ENCODE measurements at places on chromosomes 16 and 17. TPM values are rescaled to one million over a fixed set of nuclear protein-coding genes. Genes with fewer than 3 reads are reported as not detected.

Gene MYH2
- 0.65 TPM for total RNA-seq

DNA sequence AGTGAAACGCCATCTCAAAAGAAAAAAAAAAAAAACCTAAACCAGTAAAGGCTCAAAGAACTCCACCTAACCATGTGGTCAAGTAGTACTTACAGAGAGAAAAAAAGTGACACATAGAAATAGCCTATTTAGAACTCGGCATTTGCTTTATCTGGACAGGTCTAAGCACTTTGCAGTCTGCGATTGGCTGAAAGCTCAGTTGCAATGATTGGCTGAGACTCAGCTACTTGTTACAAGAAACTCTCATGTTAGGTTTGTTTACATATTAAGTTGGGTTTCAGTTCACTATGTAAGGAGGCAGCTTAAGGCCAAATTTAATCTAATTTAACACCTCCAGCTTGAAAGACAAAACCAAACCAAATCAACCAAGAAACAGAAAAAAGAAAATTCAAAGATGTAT lies 19.1 kb downstream of the ABCC3 start:
- DNase-seq: no peak
- no peak overlapping the region for H3K27ac ChIP-seq
- H3K27me3 ChIP-seq: no peaks in the 10 kb centered on the region
- H3K36me3 ChIP-seq: no peaks in the 10 kb centered on the region
- H3K4me1 ChIP-seq: no peaks in the 10 kb centered on the region

- peaks cover 20% of the 10 kb centered on the region for H3K36me3 ChIP-seq
- no peaks in the 10 kb centered on the region for H3K27me3 ChIP-seq
- no peak overlapping the region for H3K4me3 ChIP-seq
- DNase-seq: no peak
These were observed 42.5 kb upstream of the AQP8 start for GRCh38 chr16:25174285-25174684.

DNA sequence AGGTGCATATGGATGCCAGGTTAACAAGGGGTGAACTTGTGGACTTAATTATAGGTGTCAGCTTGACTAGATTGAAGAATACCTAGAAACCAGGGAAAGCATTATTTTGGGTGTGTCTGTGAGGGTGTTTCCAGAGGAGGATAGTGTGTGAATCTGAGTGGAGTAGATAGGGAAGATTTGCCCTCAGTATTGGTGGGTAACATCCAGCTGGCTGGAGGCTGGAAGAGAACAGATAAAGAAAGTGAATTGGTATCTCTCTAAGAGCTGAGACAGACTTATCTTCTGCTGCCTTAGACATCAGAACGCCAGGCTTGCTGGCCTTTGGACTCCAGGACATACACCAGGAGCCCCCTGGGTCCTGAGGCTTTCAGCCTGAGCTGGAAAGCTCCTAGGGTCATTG lies 75.2 kb downstream of the CDRT15 start:
- H3K4me3 ChIP-seq: no peak overlapping the region
- DNase-seq: no peak
- H3K27ac ChIP-seq: no peak overlapping the region
- H3K4me1 ChIP-seq: no peaks in the 10 kb centered on the region
- no peaks in the 10 kb centered on the region for H3K36me3 ChIP-seq

Gene KRTAP2-2
- not detected for total RNA-seq

GRCh38 chr17:41686281-41686680 lies 2.4 kb upstream of the EIF1 start:
- peaks cover 15% of the 10 kb centered on the region for H3K4me1 ChIP-seq
- H3K36me3 ChIP-seq: peaks cover 19% of the 10 kb centered on the region
- H3K4me3 ChIP-seq: no peak overlapping the region
- no peak overlapping the region for H3K27ac ChIP-seq
- DNase-seq: no peak
- no peaks in the 10 kb centered on the region for H3K27me3 ChIP-seq

DNA sequence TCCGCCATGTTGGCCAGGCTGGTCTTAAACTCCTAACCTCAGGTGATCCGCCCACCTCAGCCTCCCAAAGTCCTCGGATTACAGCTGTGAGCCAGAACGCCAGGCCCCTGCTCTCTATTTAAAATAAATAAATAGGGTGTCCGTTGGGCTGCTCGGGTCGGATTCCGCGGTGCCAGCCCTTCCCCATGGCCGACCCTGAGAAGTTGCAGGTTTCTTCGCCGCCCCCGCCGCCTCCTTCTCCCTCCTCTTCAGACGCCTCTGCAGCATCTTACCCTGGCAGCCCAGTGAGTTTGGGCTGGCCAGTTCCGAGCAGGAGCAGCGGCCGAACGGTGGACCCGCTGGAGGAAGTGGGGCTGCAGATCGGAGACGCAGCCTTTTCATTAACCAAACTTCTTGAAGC lies 1.7 kb upstream of the LUC7L start:
- no peak overlapping the region for H3K4me3 ChIP-seq
- no peak for DNase-seq
- peaks cover 10% of the 10 kb centered on the region for H3K4me1 ChIP-seq

DNA sequence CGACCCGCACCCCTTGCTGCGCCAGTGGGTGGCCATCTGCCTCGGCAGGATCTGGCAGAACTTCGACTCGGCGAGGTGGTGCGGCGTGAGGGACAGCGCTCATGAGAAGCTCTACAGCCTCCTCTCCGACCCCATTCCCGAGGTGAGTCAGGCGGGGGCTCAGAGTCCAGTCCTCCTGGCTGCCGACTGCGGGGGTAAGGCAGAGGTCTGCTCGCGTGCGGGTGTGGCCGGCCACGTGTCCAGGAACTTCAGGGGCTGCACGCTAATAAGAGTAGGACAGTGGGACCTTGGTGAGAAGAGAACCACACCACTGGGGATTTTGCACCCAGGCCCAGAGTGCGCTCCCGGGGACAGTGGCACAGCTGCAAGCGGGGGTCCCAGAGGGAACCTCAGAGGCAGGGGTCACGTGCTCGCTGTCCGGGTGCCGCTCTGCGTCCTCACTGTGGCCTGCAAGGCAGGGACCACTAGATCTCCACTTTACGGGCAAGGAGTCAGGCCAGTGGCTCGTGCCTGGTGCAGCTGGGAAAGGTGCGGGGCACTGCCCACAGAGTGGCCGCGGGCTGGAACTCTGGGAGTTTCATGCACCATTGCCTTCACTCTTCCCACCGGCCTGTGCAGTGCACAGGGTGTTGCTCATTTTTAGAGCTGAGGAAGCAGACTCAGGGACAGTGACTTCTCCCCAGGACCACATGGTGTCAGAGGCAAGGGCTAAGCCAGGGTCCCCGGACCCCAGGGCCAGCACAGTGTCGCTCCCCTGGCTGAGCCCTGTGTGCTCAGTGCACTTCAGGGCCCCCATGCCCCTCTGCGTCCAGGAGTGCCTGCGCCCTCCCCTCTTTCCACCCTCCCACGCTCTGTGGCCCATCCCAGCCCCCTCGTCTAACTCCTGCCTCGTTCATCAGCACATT lies 107.6 kb upstream of the CHMP6 start:
- no peak overlapping the region for H3K4me3 ChIP-seq
- DNase-seq: no peak
- H3K4me1 ChIP-seq: no peaks in the 10 kb centered on the region
- H3K36me3 ChIP-seq: no peaks in the 10 kb centered on the region
- H3K27me3 ChIP-seq: no peaks in the 10 kb centered on the region
- no peak overlapping the region for H3K27ac ChIP-seq

GRCh38 chr17:42929497-42929844 lies 28.9 kb downstream of the G6PC1 start:
- no peak overlapping the region for H3K4me3 ChIP-seq
- H3K27me3 ChIP-seq: no peaks in the 10 kb centered on the region
- DNase-seq: no peak
- no peaks in the 10 kb centered on the region for H3K36me3 ChIP-seq
- H3K4me1 ChIP-seq: peaks cover 8% of the 10 kb centered on the region

Gene CCDC40
- total RNA-seq: 2.9 TPM

DNA sequence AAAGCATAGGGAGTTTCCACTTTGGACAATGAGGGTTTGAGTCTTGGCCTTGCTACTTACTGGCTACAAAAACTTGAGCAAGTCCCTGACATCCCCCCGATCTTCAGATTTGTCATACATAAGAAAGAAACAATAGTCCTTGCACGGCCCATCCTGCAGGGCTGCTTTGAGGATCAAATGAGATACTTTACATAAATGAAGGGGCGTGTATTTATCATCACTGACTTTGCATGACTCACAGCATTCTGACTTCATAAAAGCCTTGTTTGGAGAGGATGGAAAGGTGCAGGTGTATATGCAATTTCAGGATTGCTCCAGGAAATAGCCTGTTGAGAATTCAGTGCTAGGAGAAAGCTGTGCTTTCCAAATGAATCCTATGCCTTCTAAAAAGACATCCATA lies 465.0 kb upstream of the MAF start:
- H3K27ac ChIP-seq: no peak overlapping the region
- no peak overlapping the region for H3K4me3 ChIP-seq
- DNase-seq: no peak
- no peaks in the 10 kb centered on the region for H3K27me3 ChIP-seq
- H3K36me3 ChIP-seq: no peaks in the 10 kb centered on the region

Gene LPO
- total RNA-seq: not detected

DNA sequence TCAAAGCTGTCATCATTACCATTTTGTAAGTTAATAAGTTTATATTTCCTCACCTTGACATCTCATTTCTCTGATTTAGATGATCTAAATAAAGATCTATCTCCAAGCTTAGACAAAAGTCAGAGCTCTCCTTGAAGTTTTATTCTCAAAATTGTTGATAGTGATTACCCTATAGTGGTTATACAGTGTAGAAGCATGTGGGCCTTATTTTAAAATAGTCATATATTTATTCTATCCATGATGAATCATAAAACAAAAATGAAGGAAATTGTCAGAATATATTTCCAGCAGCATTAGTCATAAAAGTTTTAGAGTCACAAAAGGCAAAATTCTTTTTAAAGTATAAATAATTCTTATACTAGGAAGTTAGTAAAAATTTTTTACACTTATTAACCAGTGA lies 49.0 kb downstream of the RHOT1 start:
- no peaks in the 10 kb centered on the region for H3K27me3 ChIP-seq
- H3K36me3 ChIP-seq: 0 out of 2 replicates have a peak, but pooled peaks cover 11% of the 10 kb centered on the region
- DNase-seq: peak; percentile 73
- peak overlapping the region; percentile 22 for H3K4me3 ChIP-seq
- H3K27ac ChIP-seq: peak overlapping the region; percentile 65

DNA sequence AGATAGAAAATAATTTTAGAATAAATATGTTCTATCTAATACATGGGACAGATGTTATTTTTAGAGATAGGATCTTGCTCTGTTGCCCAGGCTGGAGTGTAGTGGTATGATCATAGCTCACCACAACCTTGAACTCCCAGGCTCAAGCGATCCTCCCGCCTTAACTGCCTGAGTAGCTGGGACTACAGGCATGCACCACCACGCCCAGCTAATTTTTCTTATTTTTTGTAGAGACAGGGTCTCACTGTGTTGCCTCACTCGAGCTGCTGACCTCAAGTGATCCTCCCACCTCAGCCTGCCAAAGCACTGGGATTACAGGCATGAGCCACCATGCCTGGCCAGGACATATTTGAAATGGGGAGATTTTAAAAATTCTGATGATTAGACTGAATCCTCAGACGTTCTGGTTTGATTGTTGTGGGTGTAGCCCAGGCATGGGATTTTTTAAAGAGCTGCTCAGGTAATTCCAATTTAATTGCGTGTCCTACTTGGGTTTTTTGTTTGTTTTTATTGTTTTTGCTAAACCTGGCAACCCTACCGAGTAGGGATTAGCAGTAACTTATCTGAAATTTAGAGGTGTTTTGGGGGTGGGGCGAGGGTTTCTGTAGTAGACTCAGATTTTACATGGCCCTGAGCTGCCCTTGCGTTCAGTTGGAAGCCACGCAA lies 142.9 kb downstream of the RAB11FIP4 start:
- no peaks in the 10 kb centered on the region for H3K36me3 ChIP-seq
- H3K27ac ChIP-seq: peak overlapping the region; percentile 57
- peaks cover 29% of the 10 kb centered on the region for H3K4me1 ChIP-seq
- no peaks in the 10 kb centered on the region for H3K27me3 ChIP-seq

Gene PYY
- not detected for total RNA-seq

DNA sequence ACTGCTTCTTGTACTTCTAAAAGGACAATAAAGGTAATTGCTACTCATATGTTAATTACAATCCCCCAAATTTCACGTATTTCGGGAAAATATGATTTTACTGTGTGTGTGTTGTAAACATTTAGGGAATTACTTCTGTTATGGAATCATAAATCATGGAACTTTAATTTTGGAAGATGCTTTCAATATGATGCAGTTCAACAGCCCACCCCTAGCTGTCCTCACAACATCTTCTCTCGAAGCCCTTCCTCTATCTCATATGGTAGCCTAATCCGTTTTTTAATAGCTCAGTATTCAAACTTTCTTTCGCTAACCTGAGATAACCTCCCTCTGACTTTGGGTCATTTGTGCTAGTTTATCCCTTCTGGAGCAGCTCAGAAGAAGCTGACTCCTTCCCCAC lies 78.4 kb downstream of the ANKFN1 start:
- H3K4me1 ChIP-seq: peaks cover 18% of the 10 kb centered on the region
- H3K4me3 ChIP-seq: no peak overlapping the region
- no peak overlapping the region for H3K27ac ChIP-seq
- H3K27me3 ChIP-seq: no peaks in the 10 kb centered on the region

DNA sequence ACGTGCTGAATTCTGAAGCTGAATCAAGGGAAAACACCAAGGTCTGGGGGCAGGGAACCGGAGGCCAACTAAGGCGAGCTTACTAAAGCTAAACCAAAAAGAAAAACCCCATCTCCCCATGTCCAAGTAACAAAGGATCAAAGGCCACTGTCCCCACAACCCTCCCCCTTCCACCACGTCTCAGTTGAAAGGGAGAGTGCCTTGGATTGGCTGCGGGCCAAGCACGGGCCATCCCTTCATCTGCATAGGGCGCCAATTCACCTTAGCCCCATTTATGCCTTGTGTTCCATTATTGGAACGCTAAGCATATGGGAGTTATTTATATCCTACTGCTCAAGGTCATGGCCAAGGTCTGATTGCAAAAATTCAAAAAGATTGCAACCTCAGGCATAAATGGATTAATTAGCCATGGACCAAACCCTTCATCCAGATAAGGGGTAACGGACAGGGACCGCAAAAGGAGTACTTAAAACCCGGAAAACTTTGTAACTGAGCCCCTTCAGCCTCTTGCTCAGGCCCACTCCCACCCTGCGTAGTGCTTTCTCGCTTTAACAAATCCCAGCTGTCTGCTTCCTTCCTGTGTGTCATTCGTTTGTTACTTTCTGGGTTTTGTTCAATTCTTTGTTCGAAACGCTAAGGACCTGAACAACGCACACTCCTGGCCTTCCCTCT lies 740 bp upstream of the ATP6V0D1 start:
- H3K27me3 ChIP-seq: no peaks in the 10 kb centered on the region
- no peaks in the 10 kb centered on the region for H3K36me3 ChIP-seq
- peak overlapping the region; percentile 100 for H3K4me3 ChIP-seq
- peak overlapping the region; percentile 31 for H3K27ac ChIP-seq
- peak; percentile 60 for DNase-seq

DNA sequence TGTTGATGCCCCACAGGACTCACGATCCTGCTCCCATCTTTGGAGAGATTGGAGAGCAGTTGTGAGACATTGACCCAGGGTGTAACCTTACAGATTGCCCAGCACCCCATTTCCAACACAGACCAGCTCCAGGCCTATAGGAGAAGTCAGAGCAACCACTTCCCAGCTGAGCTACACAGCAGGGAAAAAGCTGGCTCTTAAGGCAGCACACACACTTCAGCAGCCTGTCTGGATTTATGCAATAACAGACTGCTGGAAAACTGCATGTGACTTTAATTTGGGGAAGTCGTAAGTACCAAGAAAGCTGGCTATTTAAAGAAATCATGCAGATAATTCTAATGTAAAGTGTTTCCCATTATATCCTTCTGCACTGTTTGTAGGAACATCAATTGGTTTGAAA lies 30.8 kb downstream of the NOG start:
- no peak for DNase-seq
- H3K4me3 ChIP-seq: no peak overlapping the region
- no peaks in the 10 kb centered on the region for H3K36me3 ChIP-seq
- H3K27me3 ChIP-seq: 0 out of 2 replicates have a peak, but pooled peaks cover 13% of the 10 kb centered on the region
- H3K27ac ChIP-seq: no peak overlapping the region
- no peaks in the 10 kb centered on the region for H3K4me1 ChIP-seq

Gene LITAFD
- total RNA-seq: not detected
